Left hindlimb (tissue), 1 donor: ENCODE measurements at places on chromosomes 6 and 20.

- no peak for DNase-seq
Measured at GRCh38 chr6:136501096-136501495, 49.1 kb downstream of the MAP7 start.

- DNase-seq, result no peak
Measured at GRCh38 chr6:23620911-23621401, 505.1 kb upstream of the NRSN1 start.

DNA sequence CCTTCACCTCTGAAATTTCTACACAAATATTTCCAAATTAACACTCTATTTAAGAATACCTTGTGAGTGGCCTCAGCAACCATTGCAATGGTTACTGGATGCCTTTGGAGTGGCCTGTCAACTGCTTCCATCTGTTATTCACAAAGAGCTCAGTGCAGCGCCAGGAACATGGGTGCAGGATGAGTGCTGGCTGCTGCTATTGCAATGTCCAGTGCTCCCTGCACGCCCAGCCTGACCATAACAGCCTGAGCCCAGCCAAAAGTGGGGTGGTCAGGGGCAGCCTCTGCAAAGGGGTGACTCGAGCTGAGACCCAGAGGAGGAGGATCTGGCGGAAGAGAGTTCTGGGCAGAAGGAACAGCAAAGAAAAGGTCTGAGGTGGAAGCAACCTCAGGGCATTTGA is 18.4 kb downstream of the CASS4 start:
- no peak for DNase-seq

DNA sequence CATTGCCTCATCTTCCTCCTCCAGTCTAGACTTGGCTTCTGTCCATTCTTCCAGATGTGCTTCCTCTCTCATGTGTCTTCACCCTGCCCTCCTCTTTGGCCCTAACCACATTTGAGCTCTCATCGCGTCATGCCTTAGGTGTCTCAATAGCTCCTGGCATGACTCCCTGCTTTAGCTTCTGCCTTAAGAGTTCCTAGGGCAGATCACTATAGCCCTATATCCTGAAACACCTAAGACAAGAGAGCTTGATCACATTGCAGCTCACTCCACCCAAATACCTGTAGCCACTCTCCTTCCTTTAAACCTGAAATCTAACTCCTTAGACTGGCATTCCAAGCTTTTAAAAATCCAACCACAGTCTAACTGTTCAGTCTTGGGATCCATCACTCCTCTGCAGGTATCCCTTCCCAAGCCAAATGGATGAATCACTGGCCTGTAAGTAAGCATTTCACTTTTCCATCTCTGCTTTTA is 69.0 kb upstream of the STXBP5 start:
- no peak for DNase-seq

- DNase-seq, result peak; percentile 23
Measured at GRCh38 chr6:51842804-51843378, 244.5 kb downstream of the PKHD1 start.

DNA sequence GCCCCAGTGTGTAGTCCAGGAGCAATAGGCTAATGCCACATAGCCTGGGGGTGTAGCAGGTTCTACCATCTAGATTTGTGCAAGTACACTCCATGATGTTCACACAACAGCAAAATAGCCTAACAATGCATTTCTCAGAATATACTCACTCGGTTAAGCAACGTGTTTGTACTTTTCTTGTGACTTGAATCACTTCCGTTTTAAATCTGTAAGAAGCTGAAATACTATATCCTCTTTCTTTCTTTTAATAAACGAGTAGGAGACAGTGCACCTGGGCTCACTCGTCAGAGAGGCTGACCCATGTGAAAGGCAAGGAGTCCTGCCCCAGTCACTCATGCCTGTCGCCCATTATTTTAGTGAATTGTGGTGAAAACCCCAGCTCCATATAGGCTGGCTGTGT is 201.6 kb downstream of the FOXA2 start:
- DNase-seq, result no peak

DNA sequence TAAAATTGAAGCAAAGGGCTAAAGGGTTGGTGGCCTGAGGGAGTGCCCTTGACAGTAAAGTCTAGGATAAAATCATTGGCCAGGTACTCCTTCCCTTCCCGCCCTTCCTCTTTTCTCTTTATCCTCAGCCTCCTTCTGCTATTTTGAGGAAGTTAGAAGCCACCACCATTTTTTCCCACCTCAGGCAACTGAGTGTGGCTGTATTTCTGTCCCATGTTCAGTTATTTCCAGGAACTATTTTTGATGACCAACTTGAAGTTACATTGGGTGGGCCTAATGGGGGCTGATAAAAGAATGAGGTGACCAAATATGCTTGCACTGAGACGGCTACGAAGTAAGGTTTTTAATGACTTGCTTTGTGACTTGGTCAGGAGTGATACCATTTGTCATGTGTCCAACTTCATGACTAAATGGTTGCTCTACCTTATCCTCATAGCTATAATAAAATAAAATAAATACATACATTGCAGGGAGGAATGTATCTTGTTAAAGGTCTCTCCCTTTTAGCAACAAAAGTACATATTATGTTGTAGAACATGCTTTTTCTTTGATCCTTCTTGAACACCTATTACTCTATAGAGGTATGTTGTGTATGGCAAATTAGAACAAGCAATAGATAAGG is 12.0 kb downstream of the PTPN1 start:
- no peak for DNase-seq

- DNase-seq, result no peak
Measured at GRCh38 chr6:131979515-131980337, 28.6 kb upstream of the CCN2 start.

DNA sequence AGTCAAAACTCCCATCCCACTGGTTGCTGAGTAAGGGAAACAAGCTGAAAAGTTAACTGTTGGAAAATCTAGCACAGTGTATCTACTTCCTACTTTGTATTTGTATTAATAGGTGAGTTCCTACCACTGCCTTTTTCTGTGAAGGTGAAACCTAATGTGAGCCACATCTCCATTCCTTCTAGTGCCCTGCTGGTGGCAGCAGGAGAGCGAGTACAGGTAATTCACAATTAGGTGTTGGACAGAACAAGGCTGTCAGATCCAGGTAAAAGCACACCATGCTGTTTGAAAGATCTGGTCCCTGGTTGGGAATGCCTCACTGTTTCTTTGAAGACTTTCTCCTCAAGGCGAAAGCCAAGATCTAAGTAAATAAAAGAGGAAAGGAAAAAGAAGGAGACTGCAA is 528.4 kb downstream of the PKHD1 start:
- DNase-seq, result no peak

- DNase-seq, result no peak
Measured at GRCh38 chr6:32190911-32191677, 1.1 kb upstream of the PBX2 start.

GRCh38 chr6:82080767-82081166 is 166.8 kb downstream of the IBTK start:
- DNase-seq, result no peak

- DNase-seq, result no peak
Measured at GRCh38 chr20:33257237-33257636, 21.4 kb downstream of the BPIFA1 start.

- DNase-seq, result no peak
Measured at GRCh38 chr6:86943819-86944407, 6.6 kb downstream of the HTR1E start.

GRCh38 chr20:54068495-54068894 is 1.9 kb downstream of the BCAS1 start:
- no peak for DNase-seq

- DNase-seq, result no peak
Measured at GRCh38 chr6:137373296-137373695, 120.9 kb downstream of the OLIG3 start.

- no peak for DNase-seq
Measured at GRCh38 chr6:71482742-71483141, 194.1 kb downstream of the OGFRL1 start.

GRCh38 chr6:52514514-52514913 is 62.3 kb downstream of the TRAM2 start:
- DNase-seq, result no peak

DNA sequence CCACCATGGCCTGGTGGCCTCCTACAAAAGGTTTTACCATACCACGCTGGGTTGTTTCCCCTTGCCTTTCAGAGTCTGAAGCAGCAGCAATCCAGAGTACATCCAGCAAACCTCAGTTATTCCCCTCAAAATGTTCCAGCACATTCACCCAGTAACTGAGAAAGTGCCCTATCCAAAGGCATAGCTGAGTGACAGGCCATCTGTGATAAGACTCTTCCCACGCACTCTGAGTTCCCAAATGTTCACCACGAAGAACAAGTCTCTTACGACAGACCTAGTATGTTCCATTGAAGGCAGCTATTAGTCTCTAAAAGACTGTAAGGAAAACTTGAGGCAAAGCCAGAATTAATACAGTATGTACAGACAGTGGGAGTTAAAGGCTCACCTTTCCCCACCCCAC is 31.6 kb upstream of the C20orf144 start:
- DNase-seq, result no peak

DNA sequence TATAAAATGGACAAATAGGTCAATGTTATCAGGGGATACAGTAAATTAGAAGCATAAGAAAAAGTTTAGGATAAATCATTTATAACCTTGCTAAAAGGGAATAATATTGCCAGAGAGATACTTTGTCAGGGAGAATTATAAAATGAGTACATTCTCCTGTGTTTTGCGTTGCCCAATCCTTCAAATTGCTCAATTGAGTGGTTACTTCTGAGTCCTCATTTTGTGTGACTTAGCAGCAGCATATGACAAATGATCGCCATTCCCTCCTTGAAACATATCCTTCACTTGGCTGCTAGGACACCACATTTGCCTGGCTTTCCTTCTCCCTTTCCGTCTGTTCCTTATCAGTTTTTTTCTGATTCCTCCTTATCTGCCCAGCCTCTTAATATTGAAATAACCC is 106.7 kb upstream of the FLRT3 start:
- DNase-seq, result no peak

GRCh38 chr6:80388507-80388906 is 282.0 kb downstream of the BCKDHB start:
- no peak for DNase-seq

- no peak for DNase-seq
Measured at GRCh38 chr20:63238514-63239125, 2.9 kb downstream of the BIRC7 start.

- no peak for DNase-seq
Measured at GRCh38 chr6:50147371-50147770, 97.6 kb upstream of the DEFB112 start.

DNA sequence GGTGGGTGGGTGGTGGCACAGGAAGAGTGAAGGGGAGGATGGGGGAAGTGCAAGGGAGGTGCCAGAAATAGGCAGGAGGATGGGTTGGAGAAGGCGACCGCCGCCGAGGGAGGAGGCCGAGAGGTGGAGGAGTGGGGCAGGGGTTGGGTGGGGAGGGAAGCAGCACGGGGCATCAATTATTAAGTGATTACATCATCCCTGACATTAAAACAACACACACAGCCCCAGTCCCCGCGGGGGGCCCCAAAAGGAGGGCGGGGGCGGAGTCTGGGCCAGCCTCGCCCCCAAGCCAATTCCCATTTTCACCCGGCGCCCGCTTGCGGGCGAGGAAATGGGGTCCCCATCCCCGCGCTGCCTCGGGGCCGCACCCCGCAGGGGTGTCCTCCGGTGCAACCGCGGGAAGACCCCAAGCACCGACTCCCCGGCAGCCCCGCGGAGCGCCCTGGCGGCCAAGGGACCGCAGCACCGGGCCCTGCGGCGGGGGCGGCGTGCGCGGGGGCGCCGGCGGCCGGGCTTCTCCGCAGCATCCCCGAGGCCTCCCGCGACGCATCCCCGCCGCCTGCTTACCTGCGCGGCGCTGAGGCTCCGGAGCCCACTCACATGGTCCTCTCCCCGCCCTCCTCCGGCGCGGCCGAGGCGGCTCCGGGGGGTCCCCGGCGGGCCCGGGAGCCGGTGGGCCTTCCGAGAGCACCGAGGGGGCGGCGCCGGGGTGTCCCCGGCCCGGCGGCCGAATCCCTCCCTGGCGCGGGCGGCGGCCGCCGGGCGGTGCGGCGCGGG is 663 bp downstream of the FYN start:
- peak; percentile 75 for DNase-seq

DNA sequence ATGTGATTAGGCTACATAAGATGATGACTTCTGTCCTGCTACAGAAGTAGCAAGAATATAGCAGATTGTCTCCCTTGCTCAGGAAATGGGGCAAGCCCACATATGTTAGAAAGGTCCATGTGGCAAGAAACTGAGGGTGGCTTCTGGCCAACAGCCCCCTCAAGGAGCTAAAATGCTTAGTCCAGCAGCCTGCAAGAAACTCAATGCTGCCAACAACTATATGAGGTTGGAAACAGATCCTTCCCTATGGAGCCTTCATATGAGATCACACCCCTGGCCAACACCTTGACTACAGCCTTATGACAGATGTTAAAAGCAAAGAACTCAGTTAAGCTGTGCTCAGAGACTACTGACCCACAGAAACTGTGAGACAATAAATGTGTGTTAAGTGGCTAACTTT is 22.1 kb downstream of the PTPRT start:
- peak; percentile 37 for DNase-seq

DNA sequence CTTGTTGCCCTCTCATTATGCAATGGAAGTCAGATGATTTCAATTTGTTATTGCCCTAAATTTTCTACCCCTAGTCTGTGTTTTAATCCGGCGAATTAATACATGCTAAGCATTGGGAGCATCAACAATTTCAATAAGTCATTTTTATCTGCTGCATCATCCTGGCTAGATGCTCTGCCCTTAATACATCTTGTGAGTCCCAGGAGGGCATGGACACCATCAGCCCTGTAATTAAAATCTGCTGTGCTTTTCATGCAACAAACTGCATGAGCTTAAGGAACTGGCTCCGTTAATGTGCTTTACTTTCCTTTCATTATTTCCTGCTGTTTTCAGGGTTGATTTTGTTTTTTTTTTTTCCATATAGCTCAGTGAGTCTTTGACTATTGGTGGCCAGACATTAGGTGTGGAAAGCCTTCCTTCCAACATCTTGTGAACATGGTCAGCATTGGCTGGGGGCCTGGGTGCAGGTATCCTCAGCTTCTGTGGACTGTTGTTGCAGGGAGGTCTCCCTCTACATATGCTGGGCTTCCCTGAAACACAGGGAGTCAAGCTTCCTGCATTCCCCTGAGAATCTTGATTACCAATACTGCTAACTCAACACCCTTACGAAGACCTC is 8.5 kb upstream of the PBOV1 start:
- DNase-seq, result no peak

- DNase-seq, result no peak
Measured at GRCh38 chr6:51675020-51675921, 412.1 kb downstream of the PKHD1 start.

- no peak for DNase-seq
Measured at GRCh38 chr6:158684745-158685324, 35.0 kb downstream of the SYTL3 start.

- DNase-seq, result no peak
Measured at GRCh38 chr6:139295901-139296300, 4.1 kb upstream of the TXLNB start.

- DNase-seq, result no peak
Measured at GRCh38 chr6:18340781-18341551, 46.2 kb upstream of the RNF144B start.

DNA sequence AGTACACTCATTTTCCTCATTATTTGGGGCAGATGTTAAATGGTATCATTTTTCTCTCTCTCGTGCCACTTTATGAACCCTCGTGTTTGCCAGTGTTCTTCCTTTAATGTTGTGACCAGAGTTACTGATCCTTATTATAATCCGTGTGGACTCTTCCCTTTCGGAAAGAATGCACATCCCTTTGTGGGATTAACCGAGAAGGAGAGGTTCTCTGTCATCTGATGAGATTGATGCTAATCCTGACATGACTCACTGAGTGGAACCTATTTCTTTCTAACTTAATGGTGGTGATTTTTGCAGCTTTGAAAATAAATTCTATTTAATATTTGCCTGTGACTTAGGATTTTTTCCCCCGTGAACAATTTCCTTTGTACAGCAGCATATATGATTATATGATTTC is 300.0 kb upstream of the MAN1A1 start:
- DNase-seq, result no peak
